ENCODE measurements at places on chromosomes 2 and 18. TPM values are rescaled to one million over a fixed set of nuclear protein-coding genes. Genes with fewer than 3 reads are reported as not detected.

Gene TRIM54
- total RNA-seq = 0.51 TPM

Gene DHRS9
- not detected for total RNA-seq

Gene TUBB6
- total RNA-seq = 1,510 TPM

Gene CFAP65
- not detected for total RNA-seq

Gene RESP18
- total RNA-seq = not detected

Gene PRSS56
- not detected for total RNA-seq

Gene MTCL1
- 5.6 TPM for total RNA-seq
